ENCODE measurements at places on chromosomes 6 and 20.
A peak's percentile ranks its signal among the peaks of the same experiment; 100 is the strongest.

- DNase-seq: no peak
Observed at GRCh38 chr6:125258651-125259353, 43.0 kb downstream of the HDDC2 start.

- DNase-seq: no peak
Observed at GRCh38 chr20:37898233-37899104, 4.5 kb upstream of the VSTM2L start.

GRCh38 chr6:160428818-160429619 is 80.8 kb downstream of the SLC22A3 start:
- no peak for DNase-seq

DNA sequence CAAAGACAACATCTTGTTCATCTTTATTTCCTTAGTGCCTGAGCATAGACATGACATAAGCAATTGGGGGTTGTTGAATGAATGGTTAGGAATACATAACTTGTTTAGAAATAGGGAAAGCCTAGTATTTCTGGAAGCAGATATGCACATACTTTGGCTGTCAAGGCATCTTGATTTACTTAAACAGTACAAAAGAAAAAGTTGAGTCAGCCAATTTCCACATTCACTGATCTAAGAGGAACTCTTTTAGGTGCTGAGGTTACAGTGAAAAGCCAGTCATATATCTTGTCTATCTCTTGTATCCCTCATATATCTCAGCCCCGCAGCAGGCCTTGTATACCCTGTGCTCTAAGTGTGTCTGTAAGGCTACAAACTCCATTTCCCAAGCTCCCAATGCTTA is 11.6 kb downstream of the ZKSCAN4 start:
- DNase-seq: no peak

GRCh38 chr20:38658879-38659596 is 57.4 kb downstream of the ARHGAP40 start:
- DNase-seq: no peak

- DNase-seq: no peak
Observed at GRCh38 chr6:28003661-28004060, 46.6 kb downstream of the OR2B6 start.

- DNase-seq: no peak
Observed at GRCh38 chr20:56465997-56466396, 2.4 kb upstream of the RTF2 start.

GRCh38 chr6:82145926-82146452 is 101.6 kb downstream of the IBTK start:
- no peak for DNase-seq

GRCh38 chr20:25050082-25050481 is 7.9 kb downstream of the ACSS1 start:
- no peak for DNase-seq

- no peak for DNase-seq
Observed at GRCh38 chr6:33091957-33092356, 16.2 kb downstream of the HLA-DPB1 start.

GRCh38 chr6:35327349-35328027 is 14.9 kb upstream of the PPARD start:
- peak; percentile 38 for DNase-seq

DNA sequence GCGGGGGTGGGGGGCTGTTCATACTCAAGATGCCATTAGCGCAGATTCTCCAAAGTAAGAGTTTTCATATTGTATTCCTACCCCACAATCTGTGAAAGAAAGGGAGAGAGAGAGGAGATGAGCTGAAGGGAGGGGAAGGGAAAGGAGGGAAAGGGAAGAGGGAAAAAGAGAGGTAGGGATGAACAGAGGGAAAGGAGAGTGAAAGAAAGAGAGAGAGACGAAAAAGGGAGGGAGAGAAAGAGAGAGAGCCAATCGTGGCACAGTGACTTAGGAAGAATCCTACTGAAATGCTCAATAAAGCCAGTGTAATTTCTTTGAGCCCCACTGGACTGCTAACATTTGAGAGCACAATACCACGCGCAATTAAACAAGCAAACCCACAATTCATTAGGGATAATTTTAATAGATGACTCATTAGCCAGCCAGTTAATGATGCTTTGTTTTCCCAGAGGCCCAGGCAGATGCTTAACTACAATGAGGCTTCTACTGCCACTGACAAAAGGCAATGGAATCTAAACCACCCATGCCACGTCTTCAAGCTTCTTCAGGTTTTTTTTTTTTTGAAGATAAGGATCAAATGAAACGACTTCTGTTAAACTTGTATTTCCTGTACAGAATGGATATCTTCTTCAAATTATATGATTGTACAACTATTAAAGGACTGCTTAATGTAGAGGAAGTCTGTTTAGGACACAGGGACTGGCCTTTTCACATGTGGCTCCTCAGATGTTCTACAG is 306.8 kb downstream of the FOXC1 start:
- DNase-seq: no peak

GRCh38 chr6:91540902-91541301 is 954.0 kb upstream of the MAP3K7 start:
- DNase-seq: no peak

DNA sequence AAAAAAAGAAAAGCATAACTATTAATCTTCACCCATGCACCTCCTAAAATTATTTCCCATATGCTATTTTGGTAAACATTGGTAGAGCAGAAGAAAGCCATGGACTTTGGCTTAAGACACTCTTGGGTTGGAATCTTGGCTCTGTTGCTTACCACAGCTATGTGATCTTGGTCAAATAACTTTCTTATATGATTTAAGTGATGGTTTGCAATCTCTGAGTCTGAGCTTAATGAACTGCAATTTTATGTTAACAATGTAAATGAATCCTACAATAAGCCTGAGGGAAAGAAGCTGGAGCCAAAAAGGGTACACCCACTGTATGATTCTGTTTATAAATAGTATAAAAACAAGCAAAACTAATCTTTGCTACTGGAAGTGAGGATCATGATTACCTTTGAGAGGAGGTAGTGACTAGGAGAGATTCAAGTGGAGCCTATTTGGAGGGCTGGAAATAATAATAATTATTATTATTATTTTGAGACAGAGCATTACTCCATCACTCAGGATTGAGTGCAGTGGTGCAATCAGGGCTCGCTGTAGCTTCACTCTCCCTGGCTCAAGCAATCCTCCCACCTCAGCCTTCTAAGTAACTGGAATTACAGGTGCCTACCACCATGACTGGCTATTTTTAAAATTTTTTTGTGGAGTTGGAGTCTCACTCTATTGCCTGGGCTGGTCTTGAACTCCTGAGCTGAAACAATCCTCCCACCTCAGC is 34.5 kb downstream of the ABRACL start:
- no peak for DNase-seq

DNA sequence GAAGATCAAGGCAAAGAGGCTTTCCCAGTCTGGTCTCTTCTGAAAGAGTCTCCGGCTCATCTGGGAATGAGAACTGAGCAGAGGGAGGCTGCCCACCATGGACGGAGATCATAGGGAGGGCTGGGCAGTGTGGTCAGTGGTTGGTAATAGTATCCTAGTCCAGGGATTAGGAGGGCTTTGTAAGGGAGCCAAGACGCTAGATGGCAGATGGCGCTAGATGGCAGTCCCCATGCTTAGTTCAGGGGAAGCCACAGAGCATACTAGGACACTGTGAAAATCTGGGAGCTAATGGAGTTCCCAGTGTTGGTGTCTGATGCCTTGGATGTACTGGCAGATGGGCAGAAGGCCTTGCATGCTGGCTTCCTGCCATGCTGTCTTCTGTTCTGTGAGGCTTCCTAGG is 21.7 kb upstream of the DAAM2 start:
- DNase-seq: peak; percentile 53

DNA sequence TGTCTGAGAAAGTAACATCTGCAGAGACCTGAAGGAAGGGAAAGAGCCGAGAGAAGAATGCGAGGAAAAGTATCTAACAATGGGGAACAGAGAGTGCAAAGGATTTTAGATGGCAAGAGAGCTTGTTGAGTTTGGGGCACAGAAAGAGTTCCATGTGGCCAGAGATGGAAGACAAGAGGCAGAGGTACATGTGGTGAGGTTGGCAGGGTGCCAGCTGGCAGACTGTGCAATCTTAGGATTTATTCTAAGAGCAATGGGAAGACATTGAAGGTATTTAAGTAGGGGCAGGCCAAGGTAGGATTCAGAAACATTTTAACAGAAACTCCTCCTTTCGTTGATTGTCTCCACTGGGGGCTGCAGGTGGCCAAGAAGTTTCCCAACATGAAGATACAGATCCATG is 20.4 kb upstream of the LBP start:
- no peak for DNase-seq

GRCh38 chr6:48141975-48142374 is 31.0 kb upstream of the PTCHD4 start:
- no peak for DNase-seq
